ENCODE measurements at places on chromosomes 7 and 10.

DNA sequence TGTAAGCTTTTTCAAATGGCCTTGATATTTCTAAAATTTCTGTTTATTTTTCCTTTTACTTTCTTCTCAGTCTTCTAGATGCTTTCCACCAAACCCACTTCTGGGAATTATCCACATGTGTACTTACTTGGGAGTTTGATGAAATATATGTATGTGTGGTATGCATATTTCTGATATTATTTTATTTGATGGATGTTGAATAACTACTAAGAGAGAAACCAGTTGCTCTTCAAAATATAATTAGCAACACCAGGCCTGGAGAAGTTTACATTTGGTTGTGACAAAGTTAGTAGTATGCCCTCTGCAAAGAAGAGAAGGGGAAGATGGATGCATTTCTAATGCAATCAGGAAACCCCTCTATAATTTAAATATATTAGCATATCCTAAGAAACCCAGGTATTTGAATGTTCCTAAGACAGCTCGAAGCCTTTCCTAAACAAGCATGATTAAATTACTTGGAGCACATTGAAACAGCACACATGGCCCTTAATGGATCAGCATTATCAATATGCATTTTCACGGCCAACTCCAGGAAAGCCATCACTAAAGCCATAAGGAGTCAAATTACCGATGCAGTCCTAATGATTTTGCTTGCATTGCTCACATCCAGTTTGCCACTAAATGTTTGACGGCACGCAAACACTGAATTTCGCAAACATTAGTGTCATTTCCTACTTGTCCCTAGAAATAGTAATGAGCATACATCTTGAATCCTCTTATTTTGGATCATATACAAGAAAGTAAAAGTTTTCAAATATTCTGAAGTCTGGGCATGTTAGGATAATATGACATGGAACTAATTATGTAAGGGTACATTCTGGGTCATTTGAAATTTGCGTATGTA, 393.8 kb downstream of the EXOC4 start:
- DNase-seq = no peak

GRCh38 chr7:134254311-134254710, 62.4 kb downstream of the SLC35B4 start:
- no peak for DNase-seq

DNA sequence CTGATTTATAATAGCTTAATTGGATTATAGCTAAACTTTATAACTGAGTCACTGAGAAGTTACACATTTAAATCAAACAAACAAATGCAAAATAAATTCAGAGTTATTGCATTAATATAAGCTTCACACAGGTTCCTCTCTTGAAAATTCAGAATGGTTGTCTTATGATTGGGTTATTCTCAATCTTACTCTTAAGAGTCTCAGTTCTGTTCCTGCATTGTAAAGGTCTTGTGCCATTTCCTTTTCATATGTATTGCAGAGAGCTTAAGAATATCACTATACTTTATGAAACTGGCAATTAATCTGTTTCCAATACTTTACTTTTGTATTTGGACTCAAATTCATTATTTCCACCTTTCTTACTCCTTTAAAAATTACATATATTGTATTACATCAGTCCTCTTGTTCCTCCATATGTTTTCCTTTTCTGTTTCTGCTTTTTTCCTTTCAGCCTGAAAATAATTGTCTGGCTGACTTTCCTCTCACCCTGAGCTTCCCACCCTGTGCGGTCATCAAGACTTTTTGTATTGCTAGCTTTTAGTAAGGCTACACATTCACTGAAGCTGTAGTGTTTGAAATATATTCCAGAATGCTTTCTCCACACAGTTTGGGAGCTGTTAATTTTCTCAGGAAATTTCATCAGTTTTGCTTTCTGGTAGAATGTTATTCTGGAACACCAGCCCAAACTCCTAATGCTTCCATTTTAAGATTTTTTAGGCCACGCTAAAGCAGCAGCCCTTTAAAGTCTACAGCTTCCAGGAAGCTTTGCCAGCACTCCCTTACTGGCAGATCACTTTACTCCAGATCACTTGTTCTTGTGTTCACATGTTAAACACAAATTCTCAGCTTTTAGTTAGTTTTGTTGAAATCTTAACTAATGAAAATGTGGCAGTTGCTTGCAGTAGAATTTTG, 139.4 kb downstream of the KCND2 start:
- DNase-seq = no peak

DNA sequence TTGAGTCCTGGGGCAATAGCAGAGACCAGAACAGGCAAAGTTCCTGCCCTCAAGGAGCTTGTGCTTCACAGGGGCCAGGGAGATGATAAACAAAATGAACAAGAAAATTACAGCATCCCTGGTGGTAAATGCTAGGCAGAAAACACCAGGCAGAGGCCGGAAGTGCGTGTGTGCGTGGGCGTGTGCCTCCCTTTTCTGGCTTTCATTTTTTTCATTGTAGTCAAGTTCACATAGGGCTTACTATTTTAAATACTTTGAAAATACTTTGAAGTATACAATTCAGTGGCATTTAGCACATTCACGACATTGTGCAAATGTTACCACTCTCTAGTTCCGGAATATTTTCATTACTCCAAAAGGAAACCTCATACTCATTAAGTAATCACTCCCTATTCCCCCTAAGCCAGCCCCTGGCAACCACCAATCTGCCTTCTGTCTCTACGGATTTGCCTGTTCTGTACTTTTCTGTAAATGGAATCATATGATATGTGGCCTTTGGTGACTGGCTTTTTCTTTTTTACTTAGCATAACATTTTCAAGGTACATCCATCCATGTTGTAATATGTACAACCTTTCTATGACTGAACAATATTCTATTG, 88.1 kb upstream of the PDCD4 start:
- DNase-seq = no peak

DNA sequence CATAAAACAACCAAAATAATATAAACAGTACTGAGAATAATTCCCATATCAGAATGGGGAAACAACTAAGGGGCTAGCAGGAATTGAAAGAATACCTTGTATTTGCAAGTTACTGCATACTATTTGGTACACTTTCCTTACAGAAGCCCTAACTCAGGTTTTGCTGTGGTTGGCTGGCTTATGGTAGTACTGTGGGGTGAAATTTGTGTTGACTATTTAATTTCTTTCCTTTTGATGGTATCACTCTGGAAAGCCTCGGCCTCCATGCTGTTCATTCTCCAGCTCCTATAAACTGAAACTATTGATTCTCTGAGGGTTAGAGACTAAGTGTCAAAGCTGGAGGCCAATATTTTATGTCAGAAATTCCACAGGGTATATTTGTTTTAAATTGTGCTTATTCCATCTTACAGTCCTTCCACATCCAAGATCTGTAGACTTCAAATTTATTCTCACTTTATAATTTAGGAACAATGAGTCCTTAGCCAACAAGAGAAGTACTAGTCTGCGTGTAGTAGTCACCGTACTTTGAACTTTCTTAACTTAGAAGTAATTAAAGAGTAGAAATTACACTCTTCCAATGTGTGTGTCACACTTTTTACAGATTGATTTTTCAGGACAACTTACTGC, 13.4 kb downstream of the SKIDA1 start:
- no peak for DNase-seq

DNA sequence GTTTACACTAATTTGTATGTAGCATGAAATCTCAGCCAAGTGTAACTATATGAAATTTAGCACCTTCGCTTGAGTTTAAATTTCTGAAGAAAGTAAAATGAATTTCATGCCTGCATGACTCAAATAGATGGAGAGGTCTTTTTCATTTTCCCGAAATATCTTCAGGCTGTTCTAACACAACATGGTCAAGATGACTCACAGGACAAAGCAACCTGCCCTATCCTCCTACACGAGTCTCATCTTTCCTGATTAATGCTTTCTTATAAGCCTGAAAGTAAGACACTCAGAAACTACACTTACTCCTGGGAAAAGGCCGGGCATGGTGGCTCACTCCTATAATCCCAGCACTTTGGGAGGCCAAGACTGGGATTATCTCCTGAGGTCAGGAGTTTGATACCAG, 41.2 kb downstream of the CH25H start:
- DNase-seq = no peak

DNA sequence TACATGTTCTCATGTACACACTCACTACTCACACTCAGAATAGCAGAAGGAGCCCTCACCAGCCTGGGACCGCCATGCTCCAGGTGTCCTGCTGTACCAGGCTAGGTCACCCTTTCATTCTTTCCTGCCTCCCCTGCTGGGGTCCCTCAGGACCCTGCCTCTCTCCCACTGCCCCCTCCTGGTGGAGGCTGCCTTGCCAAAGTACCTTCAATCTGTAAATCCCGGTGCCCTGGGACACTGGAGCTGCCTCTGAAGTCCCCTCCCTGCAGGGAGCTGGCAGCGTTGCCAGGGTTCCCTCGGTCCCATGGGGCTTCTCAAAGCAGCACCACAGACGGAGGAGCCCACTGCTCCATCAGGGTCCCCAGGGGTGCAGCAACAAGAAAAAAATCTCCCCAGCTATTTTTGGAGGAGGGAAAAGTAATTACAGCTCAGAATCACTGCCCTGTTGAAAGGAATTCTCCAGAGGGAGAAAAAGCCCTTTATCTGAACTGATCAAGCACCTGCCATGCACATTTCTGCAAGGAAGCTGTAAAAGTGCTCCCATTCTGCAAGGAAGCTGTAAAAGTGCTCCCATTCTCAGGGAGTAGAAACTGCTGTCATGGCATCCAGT, 259.9 kb downstream of the PTPRN2 start:
- no peak for DNase-seq

Data from WTC11 (cell line).